ENCODE measurements at places on chromosomes 7 and 10. TPM values are rescaled to one million over a fixed set of nuclear protein-coding genes. Genes with fewer than 3 reads are reported as not detected.

Gene PAX4
- not detected for total RNA-seq

Gene CRHR2
- total RNA-seq, result not detected

Gene NPTX2
- total RNA-seq, result 18.9 TPM

Gene EFCAB10
- total RNA-seq, result not detected

Gene OR6B1
- not detected for total RNA-seq

Gene GJD4
- not detected for total RNA-seq

Gene PIK3AP1
- 0.09 TPM for total RNA-seq

Gene ZNF425
- 2.7 TPM for total RNA-seq

Gene MMRN2
- 93.6 TPM for total RNA-seq

Gene PRSS37
- not detected for total RNA-seq

Gene POP7
- total RNA-seq, result 21.2 TPM

Gene PPP1R9A
- total RNA-seq, result 17.2 TPM

Gene SH2B2
- 0.52 TPM for total RNA-seq

Gene SEMA3C
- 2.2 TPM for total RNA-seq

All from dermis lymphatic vessel endothelial cell (primary cell).